ENCODE measurements at places on chromosomes 7 and 10. TPM values are rescaled to one million over a fixed set of nuclear protein-coding genes. Genes with fewer than 3 reads are reported as not detected.

- H3K27me3 ChIP-seq = no peaks in the 10 kb centered on the region
- H3K36me3 ChIP-seq = no peaks in the 10 kb centered on the region
- DNase-seq = no peak
- H3K27ac ChIP-seq = no peak overlapping the region
- H3K4me1 ChIP-seq = no peaks in the 10 kb centered on the region
Measured at GRCh38 chr10:64750672-64751071, 1229.5 kb downstream of the REEP3 start.

DNA sequence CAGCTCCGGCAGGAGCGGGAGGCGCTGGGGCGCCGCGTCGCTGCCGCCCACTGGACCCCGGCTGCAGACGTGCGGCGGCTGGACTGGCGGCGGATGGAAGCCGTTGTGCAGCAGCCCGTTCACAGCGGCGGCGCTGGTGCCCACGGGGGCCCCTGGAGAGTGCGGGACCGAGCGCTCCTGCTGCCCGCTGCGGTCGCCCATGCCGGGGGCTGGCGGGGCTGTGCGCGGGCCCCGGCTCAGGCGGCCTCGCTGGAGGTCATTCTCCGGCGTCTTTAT is 413 bp downstream of the PANK1 start:
- H3K4me3 ChIP-seq = peak overlapping the region; percentile 78
- H3K4me1 ChIP-seq = peaks cover 12% of the 10 kb centered on the region
- H3K27me3 ChIP-seq = peaks cover 2% of the 10 kb centered on the region
- DNase-seq = no peak
- H3K27ac ChIP-seq = no peak overlapping the region

GRCh38 chr7:87154569-87154968 is 2.3 kb downstream of the DMTF1 start:
- H3K4me3 ChIP-seq = no peak overlapping the region
- DNase-seq = no peak
- peak overlapping the region; percentile 99 for H3K27ac ChIP-seq
- H3K36me3 ChIP-seq = no peaks in the 10 kb centered on the region

GRCh38 chr10:78356291-78356900 is 322.7 kb downstream of the RPS24 start:
- DNase-seq = no peak
- H3K4me1 ChIP-seq = no peaks in the 10 kb centered on the region
- no peak overlapping the region for H3K27ac ChIP-seq
- H3K27me3 ChIP-seq = no peaks in the 10 kb centered on the region

Gene SLC37A3
- polyA plus RNA-seq = 9.1 TPM

Gene H2AZ2
- 55.3 TPM for polyA plus RNA-seq

Gene EFCAB10
- not detected for polyA plus RNA-seq

Gene OIT3
- 0.04 TPM for polyA plus RNA-seq

Data from B cell (primary cell).